ENCODE measurements at places on chromosomes 6 and 20.

- no peak for DNase-seq
These were observed 7.8 kb upstream of the DUSP22 start for GRCh38 chr6:284486-284885.

DNA sequence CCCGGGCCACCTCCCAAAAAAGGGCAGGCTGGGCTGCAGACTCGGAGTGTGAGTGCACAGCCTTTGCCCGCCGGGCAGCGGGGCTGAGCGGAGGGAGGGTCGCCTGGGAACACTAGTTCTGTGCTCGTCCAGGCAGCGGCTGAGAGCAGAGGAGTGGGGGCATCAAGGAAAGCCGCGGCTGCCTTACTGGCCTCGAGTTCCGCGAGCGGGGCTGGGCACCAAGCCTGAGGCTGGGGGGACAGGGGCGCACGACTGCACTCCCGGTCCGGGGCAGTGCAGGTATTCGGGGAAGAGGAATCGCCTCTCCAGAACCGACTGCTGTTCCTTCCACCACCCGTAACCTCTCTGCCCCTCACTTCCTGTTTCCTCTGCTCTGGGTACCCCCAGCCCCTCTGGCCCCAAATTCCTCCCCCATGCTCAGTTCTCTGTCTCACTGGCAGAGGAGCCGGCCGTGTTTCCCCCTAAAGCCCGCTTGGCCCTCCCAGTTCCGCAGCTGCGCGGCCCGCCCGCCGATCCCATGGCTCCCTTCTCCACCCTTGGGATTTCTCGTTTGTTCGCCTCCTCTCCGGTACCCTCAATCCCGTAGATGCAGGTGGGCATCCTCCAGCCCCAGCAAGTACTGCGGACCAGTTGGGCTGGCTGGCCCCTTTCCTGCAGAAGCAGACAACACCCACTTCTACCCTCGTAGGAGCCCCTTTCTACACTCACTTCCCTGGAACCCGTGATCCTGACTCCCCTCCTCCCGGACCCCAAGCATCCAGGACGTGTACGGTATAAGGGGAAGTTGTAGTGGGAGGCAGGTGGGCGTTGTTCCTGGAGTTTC, 5.1 kb downstream of the RING1 start:
- peak; percentile 55 for DNase-seq

DNA sequence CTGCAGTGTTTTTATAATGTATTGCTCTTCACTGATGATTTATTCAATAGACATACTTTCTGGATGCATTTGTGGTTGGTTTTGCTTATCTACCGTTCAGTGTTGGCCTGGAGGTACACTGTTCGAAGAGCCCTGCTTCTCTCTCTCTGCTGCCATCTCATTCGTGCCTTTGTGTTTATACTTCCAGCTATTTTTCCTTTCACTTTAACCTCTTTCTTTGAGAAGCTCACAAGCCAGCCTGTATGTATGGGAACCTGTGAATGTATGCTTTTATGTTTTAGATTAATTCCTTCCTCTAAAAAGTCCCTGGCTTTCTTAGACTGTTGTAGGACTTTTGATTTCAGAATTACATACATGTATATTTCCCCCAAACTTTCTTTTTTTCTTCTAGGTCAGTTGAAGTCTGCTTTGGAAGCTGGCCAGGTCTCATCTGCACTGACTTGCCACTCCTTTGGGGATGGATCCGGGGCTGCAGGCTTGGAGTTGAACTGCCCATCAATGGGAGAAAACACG, 83.0 kb downstream of the SCAND1 start:
- no peak for DNase-seq

DNA sequence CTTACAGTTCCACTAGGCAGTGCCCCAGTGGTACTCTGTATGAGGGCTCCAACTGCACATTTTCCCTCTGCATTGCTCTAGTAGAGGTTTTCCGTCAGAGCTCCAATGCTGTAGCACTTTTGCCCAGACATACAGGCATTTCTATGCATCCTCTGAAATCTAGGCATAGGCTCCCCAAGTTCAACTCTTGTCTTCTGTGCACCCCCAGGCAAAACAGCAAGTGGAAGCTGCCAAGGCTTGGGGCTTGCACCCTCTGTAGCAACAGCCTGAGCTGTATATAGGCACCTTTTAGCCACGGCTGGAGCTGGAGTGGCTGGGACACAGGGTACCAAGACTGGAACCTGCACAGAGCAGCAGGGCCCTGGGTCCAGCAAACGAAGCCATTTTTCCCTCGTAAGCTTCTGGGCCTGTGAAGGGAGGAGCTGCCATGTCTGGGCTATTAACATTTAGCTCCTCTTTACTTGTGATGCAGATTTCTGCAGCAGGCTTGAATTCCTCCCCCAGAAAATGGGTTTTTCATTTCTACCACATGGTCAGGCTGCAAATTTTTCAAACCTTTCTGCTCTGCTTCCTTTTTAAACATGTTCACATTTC, 596.2 kb upstream of the ADGRB3 start:
- no peak for DNase-seq

DNA sequence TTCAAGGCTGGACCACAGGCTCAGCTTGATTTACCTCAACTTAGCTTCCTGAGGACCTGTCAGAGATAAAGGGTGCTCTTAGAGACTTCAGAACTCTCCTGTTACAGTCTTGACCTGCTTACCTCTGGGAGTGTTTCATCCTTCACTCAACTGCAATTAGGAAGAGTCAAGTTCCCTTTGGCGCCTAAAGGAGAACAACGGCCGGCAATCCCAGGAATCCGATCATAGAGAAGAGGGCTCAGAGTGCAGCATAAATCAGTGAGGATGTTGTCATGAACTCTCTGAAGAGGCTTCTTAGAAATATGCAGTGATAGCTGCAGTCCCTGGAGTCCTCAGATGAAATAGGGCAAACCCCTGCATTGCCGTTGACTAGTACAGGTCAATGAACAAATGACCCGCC, 36.4 kb downstream of the LYRM2 start:
- DNase-seq = no peak

DNA sequence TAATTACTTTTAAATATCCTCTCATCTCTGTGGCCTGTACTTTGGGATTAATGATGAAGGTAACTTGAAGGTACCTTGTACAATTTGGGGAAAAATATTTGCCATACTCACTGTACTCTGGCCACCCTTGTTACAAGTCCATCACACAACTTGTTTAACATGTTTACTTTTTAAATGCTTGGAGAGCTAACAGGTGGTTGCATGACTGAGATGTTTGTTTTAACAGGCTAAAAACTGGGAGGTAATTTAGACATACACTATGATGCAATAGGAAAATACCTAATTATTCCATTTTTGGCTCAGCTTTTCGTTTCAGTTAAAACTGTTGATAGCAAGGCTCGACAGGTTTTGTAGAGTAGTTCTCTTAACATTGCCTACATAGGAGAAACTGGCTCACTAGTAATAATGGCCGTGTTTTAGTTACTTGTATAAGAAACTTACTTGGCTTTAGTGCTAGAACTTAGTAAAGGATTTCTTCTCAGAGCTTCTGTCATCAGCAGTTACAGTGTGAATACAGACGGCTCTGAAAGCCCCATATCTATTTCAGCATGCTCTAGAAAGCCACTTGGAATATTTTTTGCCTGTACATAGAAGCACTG, 489.8 kb upstream of the SOX4 start:
- DNase-seq = no peak

DNA sequence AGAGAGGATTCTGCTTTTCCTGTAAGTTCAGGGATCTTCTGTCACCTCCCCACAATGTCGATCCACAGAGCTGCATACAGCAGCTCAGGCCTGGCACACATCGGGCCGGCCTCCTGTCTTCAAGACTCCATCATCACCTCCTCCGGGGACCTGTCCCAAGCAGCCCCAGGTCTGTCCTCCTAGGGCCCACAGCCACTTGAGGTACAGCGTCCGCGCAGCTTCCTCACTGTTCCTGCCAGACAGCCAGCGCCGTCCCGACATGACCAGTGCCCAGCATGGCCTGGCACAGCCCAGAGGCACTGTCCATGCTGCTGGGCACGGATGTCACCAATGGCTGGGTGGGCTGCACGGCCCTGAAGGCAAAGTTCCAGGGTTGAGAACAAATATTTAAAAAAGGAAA, 101.6 kb downstream of the DLL1 start:
- no peak for DNase-seq

DNA sequence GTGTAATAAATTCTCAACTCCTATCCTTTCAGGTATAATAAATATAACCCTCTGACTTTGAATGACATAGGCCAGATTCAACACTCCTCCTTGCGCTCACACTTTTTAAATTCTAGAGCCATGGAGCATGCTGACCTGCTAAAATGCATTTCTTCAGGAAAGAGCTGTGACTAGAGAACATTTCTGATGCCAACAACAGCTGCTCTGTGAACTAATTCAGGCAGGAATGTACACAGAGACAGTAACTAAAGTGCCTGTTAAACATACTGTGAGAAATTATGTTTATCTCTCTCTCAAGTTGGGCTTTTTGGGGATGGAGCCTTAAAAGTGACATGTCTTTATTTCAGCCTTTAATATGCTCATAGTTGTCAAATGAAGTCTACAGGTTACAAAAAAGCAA, 8.3 kb downstream of the NHSL1 start:
- DNase-seq = no peak

DNA sequence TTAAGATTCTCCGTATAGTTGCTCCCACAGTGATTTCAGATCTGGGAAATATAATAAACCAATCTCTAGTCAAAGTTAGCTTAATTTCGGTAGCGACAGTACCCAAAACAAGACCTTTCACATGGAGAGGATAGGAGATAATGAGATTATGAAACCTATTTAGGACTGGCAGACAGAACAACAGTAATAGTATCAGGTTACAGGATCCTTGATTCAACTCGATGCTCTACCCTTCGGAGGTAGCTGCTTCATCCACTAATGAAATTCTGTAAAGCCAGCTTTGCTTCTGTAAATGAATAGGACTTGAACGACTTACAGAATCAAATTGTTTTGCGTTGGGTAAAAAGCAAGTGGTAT, 534 bp upstream of the AKIRIN2 start:
- DNase-seq = no peak

DNA sequence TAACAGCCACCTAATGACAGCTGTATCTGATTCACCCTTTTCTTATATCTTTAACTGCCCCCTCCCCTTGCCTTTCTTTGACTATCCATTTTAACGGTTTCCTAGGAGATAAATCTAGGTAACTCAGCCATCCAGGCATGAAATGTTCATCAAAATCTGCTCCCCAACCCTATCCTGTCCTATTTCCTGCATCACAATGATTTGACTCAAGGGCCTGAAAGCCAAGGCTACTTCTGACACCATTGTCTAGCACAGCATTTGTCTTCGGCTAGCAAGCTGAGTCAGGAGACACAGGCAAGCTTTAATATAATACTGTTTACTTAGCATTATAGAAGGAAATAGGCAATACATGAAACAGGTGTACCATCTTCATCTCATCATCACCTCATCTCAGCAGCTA, 31.6 kb upstream of the MANEA start:
- DNase-seq = no peak

- DNase-seq = no peak
These were observed 130.6 kb downstream of the ERMARD start for GRCh38 chr6:169881976-169882375.
